ENCODE measurements at places on chromosomes 6 and 20. TPM values are rescaled to one million over a fixed set of nuclear protein-coding genes. Genes with fewer than 3 reads are reported as not detected.

The PSORS1C2 gene
- total RNA-seq, result not detected

The MPIG6B gene
- not detected for total RNA-seq

The FAM50B gene
- total RNA-seq, result 5.5 TPM

The ELOVL4 gene
- 1.5 TPM for total RNA-seq

The DDO gene
- not detected for total RNA-seq

The PERP gene
- 81.7 TPM for total RNA-seq

The MYCT1 gene
- 0.06 TPM for total RNA-seq

The GLP1R gene
- not detected for total RNA-seq

The ULBP2 gene
- total RNA-seq, result 3.8 TPM

The HINT3 gene
- total RNA-seq, result 6.4 TPM

The CASP8AP2 gene
- 6.2 TPM for total RNA-seq

The FRK gene
- 1.4 TPM for total RNA-seq

The CST5 gene
- total RNA-seq, result not detected

The OPN5 gene
- not detected for total RNA-seq

Data from A549 treated with CpdA at 1 μM for 4 hours (cell line).